ENCODE measurements at places on chromosomes 3 and 15. TPM values are rescaled to one million over a fixed set of nuclear protein-coding genes. Genes with fewer than 3 reads are reported as not detected.

DNA sequence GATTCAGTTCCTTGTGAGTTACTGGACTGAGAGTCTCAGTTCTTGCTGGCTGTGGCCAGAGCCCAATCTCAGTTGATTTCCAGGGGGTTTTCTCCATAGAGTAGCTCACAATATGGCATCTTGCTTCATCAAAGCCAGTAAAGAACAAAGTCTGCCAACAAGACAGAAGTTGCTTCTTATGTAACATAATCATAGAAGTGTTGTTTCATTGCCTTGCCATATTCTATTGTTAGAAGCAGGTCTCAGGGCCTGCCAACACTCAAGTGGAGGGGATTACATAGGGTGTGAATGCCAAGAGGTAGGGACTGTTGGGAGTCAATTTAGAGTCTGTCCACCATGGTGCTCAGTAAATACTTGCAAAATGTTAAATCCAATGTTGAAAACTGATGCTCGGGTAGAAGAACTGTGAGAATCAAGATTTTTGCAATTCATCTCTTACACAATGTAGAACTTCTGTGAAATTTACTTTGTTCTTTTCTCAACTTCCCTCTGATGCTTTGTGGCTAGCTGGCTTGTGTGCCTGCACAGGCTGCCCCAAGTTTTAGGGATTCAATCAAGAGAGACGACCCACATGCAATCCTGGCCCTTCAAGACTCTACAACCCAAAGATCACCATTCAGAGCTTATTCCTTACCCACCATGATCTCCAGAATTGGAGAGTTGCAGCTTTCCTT is 13.3 kb upstream of the PXYLP1 start:
- no peak for DNase-seq

DNA sequence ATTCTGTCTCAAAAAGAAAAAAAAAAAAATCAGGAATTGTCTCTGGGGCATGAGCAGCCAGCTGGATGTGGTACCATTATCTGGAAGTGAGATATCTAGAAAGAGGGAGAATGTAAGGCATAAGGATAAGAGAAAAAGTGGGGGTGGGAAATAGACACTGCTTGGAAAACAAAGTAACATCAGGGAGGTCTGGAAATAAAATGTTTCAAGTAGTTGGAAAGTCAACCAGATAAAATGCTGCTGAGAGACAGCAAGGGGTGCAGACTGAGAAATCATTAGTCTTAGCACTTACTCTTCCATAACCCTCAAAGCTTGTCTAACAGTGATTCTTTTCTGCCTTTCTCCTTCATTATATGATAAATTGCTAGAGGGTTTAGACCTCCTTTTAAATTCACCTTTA is 159.7 kb upstream of the TBL1XR1 start:
- DNase-seq: no peak

ALDH1L1 gene
- 0.33 TPM for polyA plus RNA-seq

CLRN1 gene
- 0.39 TPM for polyA plus RNA-seq

SV2B gene
- polyA plus RNA-seq: 4.4 TPM

- peak; percentile 52 for DNase-seq
Observed at GRCh38 chr3:11718637-11719405, 75.1 kb upstream of the VGLL4 start.

- DNase-seq: no peak
Observed at GRCh38 chr15:78077871-78078210, 330 bp upstream of the TBC1D2B start.

DNA sequence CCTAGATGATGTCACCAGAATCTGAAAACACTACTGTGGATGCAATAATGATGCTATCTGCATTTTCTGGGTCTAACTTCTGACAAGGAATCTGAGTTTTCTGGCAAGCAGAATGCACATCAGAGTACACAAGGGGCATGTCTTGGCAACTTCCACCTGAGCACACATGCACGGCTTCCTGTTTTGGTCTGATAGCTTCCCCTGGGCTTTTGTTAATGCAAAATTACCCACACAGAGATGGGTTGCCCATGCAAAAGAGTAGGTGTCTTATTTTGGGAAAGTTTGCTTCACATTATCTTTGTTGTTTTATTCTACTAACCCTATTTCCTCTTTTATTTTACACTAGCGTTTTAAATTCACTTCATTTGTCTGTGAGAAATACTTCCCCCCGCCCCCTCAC is 74.2 kb upstream of the SATB1 start:
- DNase-seq: no peak

DNA sequence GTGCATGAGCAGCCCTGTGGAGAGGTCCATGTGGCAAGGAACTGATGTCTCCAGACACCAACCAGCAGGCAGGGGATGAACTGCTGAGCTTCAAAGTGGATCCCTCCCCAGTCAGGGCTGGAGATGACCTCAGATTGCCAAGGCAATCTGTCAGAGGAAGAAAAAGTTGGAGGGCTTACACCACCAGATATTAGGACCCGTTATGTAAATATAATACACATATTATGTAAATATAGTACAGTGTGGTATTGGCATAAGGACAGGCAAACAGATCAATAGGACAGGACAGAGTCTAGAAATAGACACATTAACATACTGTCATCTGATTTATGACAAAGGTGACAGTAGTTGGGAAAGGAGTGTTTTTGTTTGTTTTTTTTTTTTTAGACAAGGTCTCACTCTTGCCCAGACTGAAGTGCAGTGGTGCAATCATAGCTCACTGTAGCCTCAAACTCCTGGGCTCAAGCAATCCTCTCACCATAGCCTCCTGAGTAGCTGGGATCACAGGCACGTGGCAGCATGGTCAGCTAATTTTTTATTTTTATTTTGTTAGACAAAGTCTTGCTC is 18.0 kb upstream of the RAB7A start:
- DNase-seq: no peak

DNA sequence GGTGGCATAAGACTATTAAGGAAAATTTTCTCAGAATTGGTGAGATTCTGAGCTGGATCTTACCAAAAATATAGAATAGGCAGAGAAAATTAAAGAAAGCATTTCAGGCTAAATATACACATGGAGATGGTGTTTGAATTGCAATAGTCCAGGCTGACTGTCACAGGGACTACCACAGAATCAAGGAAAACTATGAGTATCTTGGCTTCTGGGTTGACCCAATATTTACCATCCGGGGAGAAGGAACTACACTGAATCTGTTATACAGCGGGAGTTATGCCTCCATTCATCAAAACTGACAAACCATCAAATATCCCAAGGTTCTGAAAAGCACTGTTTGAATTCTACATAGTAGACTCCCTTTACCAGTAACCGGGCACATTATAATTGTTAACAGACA is 102.2 kb downstream of the TUSC7 start:
- DNase-seq: no peak

GRCh38 chr3:183188895-183189462 is 26.4 kb upstream of the LAMP3 start:
- no peak for DNase-seq

GRCh38 chr3:64437131-64437530 is 211.9 kb upstream of the PRICKLE2 start:
- no peak for DNase-seq

DNA sequence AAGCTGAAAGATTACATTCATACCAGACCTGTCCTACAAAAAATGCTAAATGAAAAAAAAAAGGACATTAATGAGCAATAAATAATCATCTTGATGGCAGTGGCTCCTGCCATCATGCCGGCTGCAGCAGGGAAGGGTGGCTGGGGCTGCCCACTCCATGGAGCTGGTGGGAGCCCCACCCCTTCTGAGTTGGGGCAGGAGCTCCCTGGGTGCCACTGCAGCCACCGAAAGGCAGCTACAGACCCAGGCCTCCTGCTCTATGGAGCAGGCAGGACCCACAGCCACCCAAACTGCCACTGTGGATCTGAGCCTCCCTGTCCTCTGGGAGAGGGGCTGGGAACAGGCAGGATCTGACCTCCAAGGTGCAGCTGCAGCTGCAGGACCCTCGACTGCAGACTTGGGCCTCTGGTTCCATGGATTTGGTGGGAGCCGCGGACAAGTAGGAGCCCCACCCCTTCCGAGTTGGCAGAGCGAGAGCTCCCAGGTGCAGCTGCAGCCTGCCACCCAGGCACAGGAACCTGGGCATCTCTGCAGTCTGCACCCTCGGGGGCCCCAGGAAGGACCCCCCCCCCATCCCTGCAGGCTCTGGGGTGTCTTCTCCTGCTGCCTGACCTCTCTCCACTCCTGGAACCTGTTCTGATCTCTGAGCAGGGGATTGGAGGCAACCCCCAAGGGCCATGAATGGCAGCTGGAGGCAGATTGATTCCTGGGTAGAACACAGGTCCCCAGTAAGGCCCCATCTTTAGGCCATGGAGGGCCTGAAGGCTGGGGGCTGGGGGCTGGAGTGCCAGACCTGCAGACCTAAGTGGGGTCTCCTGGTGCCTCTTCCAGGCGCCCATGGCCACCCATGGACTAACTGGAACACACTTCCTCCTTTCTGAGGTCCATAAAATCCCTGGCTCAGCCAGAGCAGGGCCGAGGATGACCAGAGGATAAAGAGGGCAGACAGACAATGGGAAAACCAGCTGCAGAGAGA is 70.4 kb upstream of the TTC14 start:
- no peak for DNase-seq

GRCh38 chr15:25239471-25240345 is 199.1 kb downstream of the UBE3A start:
- no peak for DNase-seq

Data from muscle of arm (tissue), 14 donors.